ENCODE measurements at places on chromosomes 16 and 17.
A peak's percentile ranks its signal among the peaks of the same experiment; 100 is the strongest.

GRCh38 chr17:17653343-17653742 is 27.9 kb upstream of the RAI1 start:
- no peak for DNase-seq
- H3K4me3 ChIP-seq: no peak overlapping the region
- H3K4me1 ChIP-seq: no peaks in the 10 kb centered on the region
- no peaks in the 10 kb centered on the region for H3K27me3 ChIP-seq
- no peaks in the 10 kb centered on the region for H3K36me3 ChIP-seq

DNA sequence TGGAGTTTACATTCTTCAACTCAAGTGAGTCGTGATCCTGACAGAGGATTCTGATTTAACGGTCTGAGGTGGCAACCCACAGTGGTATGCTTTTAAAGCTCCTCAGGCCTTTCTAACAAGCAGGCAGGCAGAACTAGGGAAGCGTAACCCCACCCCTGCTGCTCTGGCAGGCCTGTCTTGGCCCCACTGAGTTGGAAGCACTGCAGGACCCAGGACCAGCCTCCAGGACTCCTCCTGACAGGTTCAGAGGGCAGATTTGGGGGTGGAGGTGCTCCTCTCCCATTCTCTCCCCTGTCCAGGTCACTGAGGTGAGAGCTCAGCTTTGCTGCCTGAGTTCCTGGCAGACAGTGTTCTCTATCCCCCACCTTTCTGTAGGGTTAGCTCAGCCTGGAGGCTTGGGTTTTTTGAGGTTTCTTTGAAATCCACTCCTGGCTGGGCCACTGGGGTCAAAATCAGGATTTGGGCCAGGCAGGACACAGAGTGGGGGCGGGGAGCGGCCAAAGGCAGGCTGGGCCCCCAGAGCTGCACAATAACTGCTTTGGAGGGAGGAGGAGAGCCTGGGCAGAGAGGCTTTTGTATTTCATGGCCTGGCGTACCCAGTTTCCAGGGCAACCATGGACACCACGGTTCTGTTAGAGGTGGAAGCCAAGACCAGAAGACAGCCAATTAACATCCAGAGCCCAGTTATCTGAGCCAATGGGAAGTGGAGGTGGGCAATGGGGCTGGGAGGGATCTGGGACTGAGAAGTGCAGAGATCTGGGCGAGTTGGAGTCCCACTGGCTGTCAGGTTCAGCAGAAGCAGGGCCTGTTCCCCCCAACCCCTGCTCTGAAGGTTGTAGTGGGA is 9.5 kb downstream of the MRPL27 start:
- no peak overlapping the region for H3K4me3 ChIP-seq
- H3K36me3 ChIP-seq: peaks cover 38% of the 10 kb centered on the region
- no peak for DNase-seq

- no peak overlapping the region for H3K4me3 ChIP-seq
- no peaks in the 10 kb centered on the region for H3K4me1 ChIP-seq
- no peaks in the 10 kb centered on the region for H3K36me3 ChIP-seq
- H3K27ac ChIP-seq: no peak overlapping the region
These were observed 120.2 kb upstream of the HLF start for GRCh38 chr17:55144518-55144917.

DNA sequence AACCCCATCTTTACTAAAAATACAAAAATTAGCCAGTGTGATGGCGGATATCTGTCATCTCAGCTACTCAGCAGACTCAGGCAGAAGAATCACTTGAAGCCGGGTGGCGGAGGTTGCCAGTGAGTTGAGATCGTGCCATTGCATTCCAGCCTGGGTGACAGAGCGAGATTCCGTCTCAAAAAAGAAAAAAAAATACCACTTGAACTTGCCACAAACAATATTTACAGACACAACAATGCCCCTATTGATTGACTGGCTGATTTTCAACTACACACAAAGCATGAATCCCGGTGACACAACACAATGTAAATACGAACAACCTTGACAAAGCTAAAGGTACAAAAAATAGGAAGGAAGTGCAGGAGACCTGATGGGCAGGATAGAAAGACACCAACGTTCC is 49.3 kb downstream of the NXN start:
- no peaks in the 10 kb centered on the region for H3K27me3 ChIP-seq
- peaks cover 48% of the 10 kb centered on the region for H3K4me1 ChIP-seq
- DNase-seq: no peak
- H3K36me3 ChIP-seq: no peaks in the 10 kb centered on the region
- no peak overlapping the region for H3K4me3 ChIP-seq

- H3K27ac ChIP-seq: no peak overlapping the region
- H3K4me1 ChIP-seq: no peaks in the 10 kb centered on the region
- DNase-seq: no peak
- no peaks in the 10 kb centered on the region for H3K27me3 ChIP-seq
- H3K36me3 ChIP-seq: no peaks in the 10 kb centered on the region
These were observed 970.3 kb upstream of the RBFOX1 start for GRCh38 chr16:6362321-6362720.

GRCh38 chr16:57372372-57373116 is at the start of gene CX3CL1:
CX3CL1 (plus strand) TSS chr16:57372490; CDS start chr16:57372569, 79 bp downstream.
- H3K27ac ChIP-seq: peak within 1 kb of the TSS; percentile 67
- no peaks in the 10 kb centered on the region for H3K27me3 ChIP-seq
- H3K4me1 ChIP-seq: peaks cover under 1% of the 10 kb centered on the region
- no peaks in the 10 kb centered on the region for H3K36me3 ChIP-seq

DNA sequence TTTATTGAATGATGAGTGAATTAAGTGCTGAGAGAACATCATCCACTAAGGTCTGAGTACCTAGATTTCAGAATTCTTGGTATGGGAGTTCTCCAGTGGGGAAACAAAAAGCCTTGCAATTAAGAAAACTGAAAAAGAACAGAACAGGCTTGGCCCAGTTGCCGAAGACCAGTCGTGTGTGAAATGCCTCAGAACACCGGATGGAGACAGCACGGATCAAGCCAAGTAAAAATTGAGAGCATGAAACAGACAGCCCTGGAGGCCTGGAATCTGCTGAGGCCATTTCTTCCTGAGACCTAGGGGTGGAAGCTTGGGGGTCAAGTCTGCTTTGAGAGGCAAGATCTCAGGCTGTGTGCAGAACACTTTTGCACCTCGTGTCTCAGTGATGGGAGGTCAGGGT is 43.3 kb downstream of the GRIN2A start:
- DNase-seq: no peak
- no peaks in the 10 kb centered on the region for H3K27me3 ChIP-seq
- no peak overlapping the region for H3K4me3 ChIP-seq
- H3K4me1 ChIP-seq: no peaks in the 10 kb centered on the region
- no peaks in the 10 kb centered on the region for H3K36me3 ChIP-seq

GRCh38 chr16:85401917-85402766 is 211.0 kb upstream of the GSE1 start:
- no peaks in the 10 kb centered on the region for H3K4me1 ChIP-seq
- no peak overlapping the region for H3K4me3 ChIP-seq
- DNase-seq: peak; percentile 56
- no peaks in the 10 kb centered on the region for H3K36me3 ChIP-seq
- H3K27me3 ChIP-seq: no peaks in the 10 kb centered on the region
- H3K27ac ChIP-seq: no peak overlapping the region

DNA sequence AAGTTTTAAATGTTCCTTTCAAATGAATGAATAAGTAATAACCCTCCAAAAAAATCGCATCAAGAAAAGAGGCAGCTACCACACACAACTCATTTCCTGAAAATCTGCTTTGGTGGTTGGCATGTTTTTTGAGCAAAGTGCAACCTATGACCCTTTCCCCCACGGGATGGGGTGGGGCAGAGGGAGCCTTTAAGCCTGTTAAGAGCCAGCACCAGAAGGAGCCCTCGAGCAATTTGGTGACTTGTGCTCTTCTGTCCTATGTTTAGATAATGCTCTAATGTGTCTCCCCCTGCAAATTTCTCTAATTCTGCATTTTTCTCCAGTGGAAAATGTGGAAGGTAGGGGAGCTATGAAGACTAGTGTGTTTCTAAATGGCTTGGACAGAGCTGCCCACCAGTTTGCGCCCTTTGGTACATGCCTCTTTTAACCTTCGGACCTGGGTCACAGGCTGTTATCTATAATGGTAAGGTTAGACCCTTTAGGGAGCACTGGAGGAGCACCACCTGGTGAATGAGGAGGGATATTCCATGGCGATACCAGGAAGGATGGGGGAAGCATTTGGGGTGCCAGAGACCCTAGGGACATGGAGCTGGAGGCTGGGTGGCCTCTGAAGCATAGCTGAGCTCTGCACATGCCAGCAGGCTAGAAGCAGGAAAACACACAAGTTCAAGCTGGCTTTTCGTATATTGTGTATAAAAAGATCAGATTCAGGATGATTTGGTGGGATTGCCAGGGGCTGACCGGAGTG is 1.6 kb downstream of the PYCARD start:
- peaks cover 18% of the 10 kb centered on the region for H3K36me3 ChIP-seq
- no peak overlapping the region for H3K27ac ChIP-seq
- peaks cover 11% of the 10 kb centered on the region for H3K4me1 ChIP-seq
- peak overlapping the region; percentile 88 for H3K4me3 ChIP-seq
- H3K27me3 ChIP-seq: no peaks in the 10 kb centered on the region

- DNase-seq: no peak
- no peaks in the 10 kb centered on the region for H3K36me3 ChIP-seq
- H3K27me3 ChIP-seq: no peaks in the 10 kb centered on the region
- H3K27ac ChIP-seq: no peak overlapping the region
- no peaks in the 10 kb centered on the region for H3K4me1 ChIP-seq
These were observed 6.3 kb upstream of the KRT13 start for GRCh38 chr17:41511716-41512115.

- no peak overlapping the region for H3K27ac ChIP-seq
- no peaks in the 10 kb centered on the region for H3K27me3 ChIP-seq
- no peaks in the 10 kb centered on the region for H3K4me1 ChIP-seq
- H3K4me3 ChIP-seq: no peak overlapping the region
- H3K36me3 ChIP-seq: no peaks in the 10 kb centered on the region
These were observed 581.7 kb downstream of the KCNJ2 start for GRCh38 chr17:70750983-70751382.

GRCh38 chr16:2486645-2487516 is 12.0 kb downstream of the TBC1D24 start:
- DNase-seq: peak; percentile 88
- no peaks in the 10 kb centered on the region for H3K27me3 ChIP-seq
- H3K4me3 ChIP-seq: no peak overlapping the region

GRCh38 chr17:5638596-5638995 is 54.3 kb upstream of the NLRP1 start:
- DNase-seq: no peak
- no peaks in the 10 kb centered on the region for H3K27me3 ChIP-seq
- no peaks in the 10 kb centered on the region for H3K36me3 ChIP-seq

DNA sequence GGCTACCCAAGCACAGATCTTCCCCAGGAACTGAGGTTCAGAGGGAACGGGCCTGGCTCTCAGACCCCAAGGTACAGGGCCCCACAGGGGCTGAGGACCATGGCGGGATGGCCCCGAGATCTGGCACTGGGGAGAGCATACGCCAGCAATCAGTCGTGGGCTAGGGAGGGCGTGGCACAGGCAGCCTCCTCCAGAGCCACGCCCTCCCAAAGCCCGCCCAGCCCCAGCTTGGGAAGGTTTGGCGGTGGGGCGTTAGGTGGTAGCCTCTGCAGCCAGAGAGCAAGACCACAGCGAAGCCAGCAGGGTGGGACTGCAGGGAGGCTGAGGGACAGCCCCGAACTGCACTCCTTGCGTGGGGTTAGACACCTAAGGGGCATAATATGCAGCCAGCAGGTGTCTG is 11.6 kb downstream of the WNT9B start:
- H3K27ac ChIP-seq: no peak overlapping the region
- no peak overlapping the region for H3K4me3 ChIP-seq
- no peaks in the 10 kb centered on the region for H3K27me3 ChIP-seq
- DNase-seq: no peak

- no peaks in the 10 kb centered on the region for H3K27me3 ChIP-seq
- H3K4me3 ChIP-seq: peak overlapping the region; percentile 93
- H3K36me3 ChIP-seq: no peaks in the 10 kb centered on the region
- DNase-seq: peak; percentile 36
These were observed 1.4 kb downstream of the TEN1 start for GRCh38 chr17:75980188-75981018.

- H3K36me3 ChIP-seq: no peaks in the 10 kb centered on the region
- DNase-seq: no peak
- no peaks in the 10 kb centered on the region for H3K27me3 ChIP-seq
These were observed 81.6 kb upstream of the XYLT1 start for GRCh38 chr16:17552351-17552750.

GRCh38 chr16:76228546-76229146 is 48.6 kb upstream of the CNTNAP4 start:
- H3K4me3 ChIP-seq: no peak overlapping the region
- H3K4me1 ChIP-seq: no peaks in the 10 kb centered on the region
- H3K27me3 ChIP-seq: no peaks in the 10 kb centered on the region
- no peak for DNase-seq

- H3K27ac ChIP-seq: no peak overlapping the region
- H3K4me3 ChIP-seq: no peak overlapping the region
- peaks cover 4% of the 10 kb centered on the region for H3K36me3 ChIP-seq
- H3K4me1 ChIP-seq: peaks cover 17% of the 10 kb centered on the region
- H3K27me3 ChIP-seq: no peaks in the 10 kb centered on the region
- no peak for DNase-seq
These were observed 3.1 kb downstream of the PLCG2 start for GRCh38 chr16:81782236-81782635.

DNA sequence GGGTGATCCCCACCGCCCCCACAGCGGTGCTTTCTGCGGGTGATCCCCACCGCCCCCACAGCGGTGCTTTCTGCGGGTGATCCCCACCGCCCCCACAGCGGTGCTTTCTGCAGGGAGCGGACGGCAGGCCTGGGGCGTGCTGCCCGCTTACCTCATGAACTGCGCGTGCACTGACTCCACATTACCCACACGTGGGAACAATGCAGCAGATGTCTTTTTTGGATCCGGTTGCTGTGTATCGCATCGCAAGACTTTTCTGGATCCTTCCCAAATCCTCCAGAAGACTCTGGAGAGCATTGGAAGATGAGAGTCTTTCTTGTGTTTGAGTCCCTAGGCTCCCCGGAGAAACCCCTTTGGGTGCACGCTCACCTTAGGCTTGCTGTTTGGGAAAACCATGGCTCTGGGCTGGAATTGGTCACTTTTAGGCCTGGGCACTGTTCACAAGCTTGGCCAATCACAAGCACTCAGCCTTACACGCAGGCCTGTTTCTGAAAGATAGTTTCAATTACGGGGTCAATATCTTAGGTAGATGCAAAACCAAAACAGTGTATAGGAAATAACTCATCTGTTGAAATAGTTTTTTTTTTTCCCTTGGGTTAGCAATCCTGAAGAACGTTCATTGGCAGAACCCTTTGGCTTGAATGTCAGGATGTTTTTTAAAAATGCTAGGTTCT is 201.8 kb downstream of the RPTOR start:
- no peaks in the 10 kb centered on the region for H3K27me3 ChIP-seq
- no peak for DNase-seq
- no peaks in the 10 kb centered on the region for H3K36me3 ChIP-seq
- peaks cover 6% of the 10 kb centered on the region for H3K4me1 ChIP-seq
- no peak overlapping the region for H3K4me3 ChIP-seq

GRCh38 chr16:74169687-74170376 is 126.8 kb upstream of the PSMD7 start:
- H3K27me3 ChIP-seq: no peaks in the 10 kb centered on the region
- H3K4me1 ChIP-seq: no peaks in the 10 kb centered on the region
- DNase-seq: no peak
- H3K4me3 ChIP-seq: peak overlapping the region; percentile 11

- H3K27ac ChIP-seq: no peak overlapping the region
- H3K27me3 ChIP-seq: no peaks in the 10 kb centered on the region
- no peak for DNase-seq
These were observed 45.5 kb upstream of the CDH3 start for GRCh38 chr16:68599586-68599985.
